ENCODE measurements at places on chromosomes 16 and 17.

DNA sequence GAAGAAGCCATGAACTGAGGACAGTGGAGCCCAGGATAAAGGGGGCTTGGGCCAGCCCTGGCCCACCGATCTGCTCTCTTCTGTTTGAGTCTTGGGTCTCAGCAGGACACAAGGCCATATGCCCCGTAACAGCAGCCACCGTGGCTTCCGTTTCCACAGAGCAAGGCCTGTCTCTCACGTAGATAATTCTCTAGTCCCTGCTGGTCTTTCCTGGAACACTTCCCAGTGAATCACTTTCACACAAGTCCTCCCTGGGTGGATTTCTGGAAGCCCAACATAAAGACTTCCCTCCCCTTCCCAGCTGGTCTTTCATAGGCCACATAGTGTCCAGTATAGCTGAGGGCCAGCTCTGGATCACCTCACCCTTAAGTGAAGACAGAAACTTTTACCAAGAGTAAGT lies 19.9 kb upstream of the C16orf78 start:
- no peak for DNase-seq
- no peaks in the 10 kb centered on the region for H3K36me3 ChIP-seq
- H3K27me3 ChIP-seq = peaks cover 25% of the 10 kb centered on the region
- H3K4me3 ChIP-seq = no peak overlapping the region
- H3K27ac ChIP-seq = no peak overlapping the region

DNA sequence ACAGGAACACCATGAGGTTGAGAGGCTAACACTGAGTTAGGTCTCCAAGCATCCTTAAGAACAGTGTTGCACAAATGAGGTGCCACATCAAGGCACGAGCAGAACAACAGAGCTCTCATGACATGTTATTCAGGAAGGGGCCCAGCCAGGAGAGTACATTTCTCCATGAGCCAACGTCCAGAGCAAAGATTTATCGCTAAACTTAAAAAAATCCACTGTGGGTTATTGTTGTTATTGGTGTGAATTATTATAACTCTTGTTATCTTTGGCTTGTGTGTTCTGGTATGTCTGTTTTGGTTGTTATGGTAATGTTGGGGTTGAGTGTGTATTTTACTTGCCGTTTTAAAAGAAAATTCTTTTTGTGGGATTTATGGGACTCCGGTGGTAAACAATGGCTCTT lies 68.9 kb upstream of the MSI2 start:
- H3K4me3 ChIP-seq = no peak overlapping the region
- no peak for DNase-seq
- H3K36me3 ChIP-seq = no peaks in the 10 kb centered on the region
- no peak overlapping the region for H3K27ac ChIP-seq

DNA sequence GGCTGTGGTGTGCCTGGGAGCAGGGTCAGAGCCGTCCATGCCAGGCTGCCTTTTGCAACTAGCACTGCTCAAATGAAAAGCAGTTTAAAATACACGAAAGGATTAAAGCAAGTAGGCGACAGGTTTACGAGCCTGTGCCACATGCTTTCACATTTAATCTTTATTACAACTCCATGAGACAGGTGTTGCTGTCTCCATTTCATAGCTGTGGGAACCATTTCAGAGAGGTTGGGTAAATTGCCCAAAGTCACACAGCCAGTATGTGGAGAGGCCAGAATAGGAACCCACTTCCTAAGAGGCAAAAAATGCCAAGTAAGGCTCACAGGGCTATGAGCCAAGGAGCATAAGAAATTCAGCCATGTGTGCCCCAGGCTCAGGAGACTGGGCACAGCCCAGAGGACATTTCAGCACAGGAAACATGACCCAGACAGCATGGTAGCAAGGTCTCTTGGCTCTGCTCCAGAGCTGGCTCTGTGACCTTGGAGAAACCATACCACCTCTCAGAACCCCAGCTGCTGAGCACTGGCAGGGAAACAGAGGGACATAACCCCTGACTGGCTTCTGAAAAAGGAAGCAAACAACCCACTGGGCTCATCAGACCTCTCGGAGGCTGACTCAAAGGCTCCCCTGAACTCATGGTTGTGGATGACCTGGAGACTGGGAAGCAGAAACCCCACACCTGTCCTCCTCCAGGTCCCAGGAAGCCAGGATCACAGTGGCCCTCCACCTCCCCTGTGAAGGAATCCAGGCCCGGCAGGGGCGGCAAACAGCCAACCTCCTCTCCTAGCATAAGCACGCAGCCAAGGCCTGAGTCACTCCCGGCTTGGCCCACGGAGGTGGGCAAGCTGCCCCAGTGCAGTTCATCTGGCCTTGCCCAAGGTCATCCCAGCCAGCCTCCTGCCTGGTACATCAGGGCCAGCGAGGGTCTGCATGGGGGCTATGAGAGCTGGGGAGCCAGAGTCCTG lies 40.3 kb upstream of the MRPS23 start:
- peaks cover 2% of the 10 kb centered on the region for H3K4me1 ChIP-seq
- no peak for DNase-seq
- H3K4me3 ChIP-seq = no peak overlapping the region
- no peaks in the 10 kb centered on the region for H3K27me3 ChIP-seq

- H3K4me1 ChIP-seq = no peaks in the 10 kb centered on the region
- no peak overlapping the region for H3K27ac ChIP-seq
- no peaks in the 10 kb centered on the region for H3K27me3 ChIP-seq
- DNase-seq = no peak
- no peak overlapping the region for H3K4me3 ChIP-seq
Observed at GRCh38 chr17:37121616-37122015, 172.9 kb downstream of the AATF start.

GRCh38 chr16:3292604-3293003 lies 9.3 kb downstream of the ZNF263 start:
- peaks cover 80% of the 10 kb centered on the region for H3K36me3 ChIP-seq
- no peaks in the 10 kb centered on the region for H3K27me3 ChIP-seq
- no peak overlapping the region for H3K27ac ChIP-seq
- no peaks in the 10 kb centered on the region for H3K4me1 ChIP-seq
- DNase-seq = no peak
